ENCODE measurements at places on chromosomes 13 and 19.

DNA sequence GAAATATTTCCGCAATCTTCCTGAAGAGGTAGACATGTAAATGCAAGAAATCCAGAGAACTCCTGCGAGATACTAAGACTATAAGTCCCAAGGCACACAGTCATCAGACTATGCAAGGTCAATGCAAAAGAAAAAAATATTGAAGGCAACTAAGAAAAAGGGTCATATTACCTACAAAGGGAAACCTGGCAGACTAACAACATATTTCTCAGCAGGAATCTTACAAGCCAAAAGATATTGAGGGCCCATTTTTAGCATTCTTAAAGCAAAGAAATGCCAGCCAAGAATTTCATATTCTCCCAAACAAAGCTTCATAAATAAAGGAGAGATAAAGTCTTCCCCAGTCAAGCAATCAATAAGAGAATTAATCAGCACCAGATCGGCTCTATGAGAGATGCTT is 298.5 kb upstream of the ATXN8OS start:
- no peak for DNase-seq

DNA sequence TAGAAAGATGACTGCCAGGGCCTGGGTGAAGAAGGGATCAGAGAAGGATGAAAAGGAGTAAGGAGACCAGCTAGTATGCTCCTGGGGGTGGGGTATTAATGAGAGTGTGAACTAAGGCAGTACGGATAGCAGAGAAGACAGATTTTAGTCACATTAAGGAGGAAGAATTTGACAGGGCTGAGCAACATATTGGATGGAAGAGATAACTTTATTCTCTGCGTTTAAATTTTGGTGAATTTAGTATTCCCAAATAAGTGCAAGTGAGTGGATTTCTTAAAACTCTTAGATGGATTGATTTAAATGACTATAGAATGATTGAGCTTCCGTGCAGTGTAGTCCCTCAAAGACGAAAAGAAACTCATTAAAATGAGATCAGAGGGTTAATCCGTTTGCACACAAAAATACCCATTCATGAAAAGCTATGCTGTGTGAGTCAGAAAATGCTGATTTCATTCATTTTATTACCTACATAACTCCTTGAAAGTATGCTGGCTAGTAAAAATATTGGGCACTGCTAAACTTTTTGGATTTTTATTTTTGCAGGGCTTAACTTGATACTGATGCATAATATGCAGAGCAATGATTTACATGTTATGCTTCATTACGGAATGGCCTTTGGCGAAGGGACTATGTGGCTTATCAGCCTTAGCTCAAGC is 54.1 kb downstream of the WDFY2 start:
- no peak for DNase-seq

GRCh38 chr19:12580180-12580694 is 29.0 kb upstream of the ZNF564 start:
- DNase-seq, result no peak

DNA sequence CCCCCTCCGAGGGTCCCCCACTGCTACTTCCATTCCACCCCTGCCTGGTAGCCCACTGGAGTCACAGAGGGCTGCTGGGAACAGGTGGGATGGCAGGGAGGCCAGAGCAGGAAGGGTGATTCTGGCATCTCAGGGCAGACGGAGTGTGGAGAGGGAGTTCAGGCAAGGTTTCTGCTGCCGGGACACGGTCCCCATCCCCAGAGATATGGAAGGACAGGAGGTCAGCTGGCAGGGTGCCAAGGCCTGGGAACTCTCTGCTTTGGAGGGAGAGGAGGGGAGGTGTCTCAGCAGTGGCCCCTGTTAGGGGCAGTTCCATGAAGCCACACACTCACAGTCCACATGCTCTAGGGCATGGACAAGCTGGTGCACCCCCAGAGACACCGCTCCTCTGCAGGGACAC is 68.1 kb downstream of the CHST8 start:
- DNase-seq, result no peak

- DNase-seq, result no peak
These were observed 1.1 kb downstream of the LNX2 start for GRCh38 chr13:27619093-27619727.
